ENCODE measurements at places on chromosomes 2 and 18. TPM values are rescaled to one million over a fixed set of nuclear protein-coding genes. Genes with fewer than 3 reads are reported as not detected.

GRCh38 chr2:102063487-102063911, 71.7 kb downstream of the IL1R2 start:
- DNase-seq, result no peak

- DNase-seq, result no peak
These were observed 30.1 kb downstream of the INO80C start for GRCh38 chr18:35467624-35468016.

DNA sequence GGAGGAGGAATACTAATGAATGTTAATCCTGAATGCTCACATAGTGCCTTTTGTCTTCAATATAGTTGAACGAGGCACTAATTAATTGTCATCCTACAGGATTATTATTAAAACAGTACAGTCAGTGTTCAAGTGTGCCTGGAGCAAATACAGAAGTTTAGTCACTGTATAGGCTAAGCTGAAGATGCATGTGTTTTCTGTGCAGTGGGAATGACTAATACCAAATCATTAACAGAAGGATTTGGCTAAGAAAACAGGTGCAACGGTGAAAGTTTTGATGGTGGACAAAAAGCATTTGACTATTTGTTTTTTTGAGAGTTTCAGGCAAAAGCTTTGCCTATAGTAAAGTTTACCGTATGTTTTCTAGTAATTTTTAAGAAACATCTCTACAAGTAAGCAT, 62.8 kb downstream of the DCC start:
- no peak for DNase-seq

- no peak for DNase-seq
These were observed 33.6 kb downstream of the ATOH8 start for GRCh38 chr2:85787282-85787980.

Gene SPP2
- not detected for total RNA-seq

Gene PSMA8
- not detected for total RNA-seq

Gene HOXD8
- not detected for total RNA-seq
